ENCODE measurements at places on chromosomes 12 and 14.

DNA sequence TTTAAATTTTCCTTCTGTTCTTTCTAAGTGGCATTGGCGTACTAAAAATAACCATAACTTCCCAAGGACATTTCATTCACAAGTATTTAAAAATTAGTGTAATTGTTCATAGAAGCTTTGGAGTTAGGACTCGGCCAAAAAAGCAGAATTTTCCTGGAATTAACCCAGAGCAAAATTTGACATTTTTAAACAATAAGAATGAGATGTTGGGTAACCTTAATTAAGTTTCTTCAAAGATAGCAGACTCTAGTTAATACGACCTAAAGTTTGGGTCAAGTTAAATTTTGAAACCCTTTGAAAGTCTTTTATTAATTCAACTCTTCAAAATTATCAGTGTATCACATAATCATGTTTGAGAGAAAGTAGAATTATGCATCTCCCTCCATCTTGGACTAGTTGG, 118.3 kb downstream of the AKAP6 start:
- no peak for DNase-seq

GRCh38 chr12:113647048-113647447, 175.4 kb upstream of the LHX5 start:
- DNase-seq, result no peak

GRCh38 chr12:46237371-46238045, 31.3 kb downstream of the SLC38A1 start:
- no peak for DNase-seq

DNA sequence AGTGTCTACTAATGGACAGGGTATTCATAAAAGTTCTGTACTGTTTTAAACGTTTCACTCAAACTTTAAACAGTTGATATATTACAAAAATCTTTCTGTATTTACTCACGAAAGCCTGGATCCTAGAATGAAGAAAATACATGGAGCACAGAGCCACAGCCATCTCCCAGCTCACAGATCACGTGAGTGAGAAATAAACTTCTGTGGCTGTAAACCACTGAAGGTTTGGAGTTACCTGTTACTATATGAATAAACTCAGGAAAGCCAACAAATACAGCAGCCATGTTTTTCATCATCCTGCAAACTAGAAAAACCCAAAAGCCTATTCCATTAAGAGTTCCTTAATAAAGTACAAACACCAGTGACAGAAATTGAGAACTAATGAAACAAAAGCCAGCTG, 867 bp upstream of the TDG start:
- no peak for DNase-seq

DNA sequence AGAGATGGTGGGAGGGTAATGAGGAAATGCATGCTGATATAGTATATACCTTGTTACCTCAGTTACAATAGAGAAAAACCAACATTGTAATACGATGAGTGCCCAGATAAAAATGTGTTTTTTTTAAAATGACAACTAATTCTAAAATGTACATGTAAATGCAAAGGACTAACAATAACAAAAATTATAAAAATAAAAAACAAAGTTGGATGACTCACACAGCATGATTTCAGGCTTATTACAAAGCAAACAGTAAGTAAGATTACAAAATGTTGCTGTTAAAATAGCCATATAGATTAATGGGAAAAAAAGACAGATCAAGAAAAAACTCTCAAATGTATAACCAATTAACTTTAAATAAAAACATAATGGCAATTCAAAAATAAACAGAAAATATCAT, 1099.4 kb downstream of the FSCB start:
- no peak for DNase-seq

DNA sequence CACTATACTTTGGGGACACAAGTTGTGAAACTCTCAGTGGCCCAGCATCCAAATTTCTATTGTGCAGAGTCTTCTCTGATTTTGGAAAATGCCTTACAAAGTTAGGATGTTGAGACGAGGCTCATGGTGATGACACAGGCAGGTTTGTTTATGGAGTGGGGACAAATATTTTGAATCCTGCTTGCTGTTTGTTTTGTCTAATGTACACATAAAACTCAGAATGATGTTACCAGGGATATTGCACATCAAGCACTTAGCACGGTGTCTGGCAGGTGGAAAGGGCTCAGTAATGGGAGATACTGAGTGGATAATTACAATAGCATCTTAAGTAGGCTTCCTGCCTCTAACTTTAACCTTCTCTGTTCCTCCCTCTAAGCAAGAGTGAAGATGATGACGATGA, 628.9 kb upstream of the TBX3 start:
- no peak for DNase-seq

- DNase-seq, result no peak
Measured at GRCh38 chr12:52419656-52420055, 13.5 kb upstream of the KRT82 start.

- no peak for DNase-seq
Measured at GRCh38 chr12:31119192-31119802, 45.6 kb downstream of the DDX11 start.

GRCh38 chr12:57548488-57548887, 1.4 kb upstream of the KIF5A start:
- no peak for DNase-seq

- DNase-seq, result no peak
Measured at GRCh38 chr12:85392508-85392907, 112.5 kb downstream of the ALX1 start.

DNA sequence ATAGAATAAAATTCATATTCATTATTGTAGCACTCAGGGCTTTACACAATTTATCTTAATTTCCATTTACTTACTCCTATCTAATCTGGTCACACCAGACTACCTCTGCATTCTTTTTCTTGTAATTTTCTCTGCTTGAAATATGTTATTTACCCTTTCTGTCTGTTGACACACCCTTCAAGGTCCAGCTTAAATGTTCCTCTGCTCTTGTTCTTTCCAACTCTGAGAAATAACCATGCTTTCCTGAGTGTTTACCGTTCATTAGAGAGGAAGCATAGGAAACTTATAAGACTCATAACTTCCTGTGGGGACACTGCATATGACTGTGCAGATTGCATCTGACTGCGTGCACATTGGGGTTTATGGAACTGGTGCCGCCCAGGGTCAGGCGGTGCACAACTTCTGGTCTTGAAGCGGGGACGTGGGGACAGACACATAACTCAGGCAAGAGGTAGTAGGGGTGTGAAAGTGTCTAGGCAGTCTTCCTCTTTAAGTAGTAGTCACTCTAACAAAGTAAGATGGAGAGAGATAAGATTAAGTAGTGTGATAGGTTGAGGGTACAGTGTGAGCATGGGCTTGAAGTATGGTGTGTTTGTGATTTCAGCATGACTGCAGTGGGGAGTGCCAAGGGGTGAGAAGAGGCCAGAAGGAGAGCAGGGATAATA, 42.6 kb upstream of the FOXJ2 start:
- no peak for DNase-seq

- no peak for DNase-seq
Measured at GRCh38 chr12:128026696-128027574, 240.0 kb upstream of the TMEM132C start.

- no peak for DNase-seq
Measured at GRCh38 chr14:25215607-25216006, 165.7 kb upstream of the STXBP6 start.

- DNase-seq, result no peak
Measured at GRCh38 chr12:4506870-4507269, 31.8 kb upstream of the RAD51AP1 start.

- no peak for DNase-seq
Measured at GRCh38 chr12:124013073-124013472, 40.1 kb downstream of the ZNF664 start.

DNA sequence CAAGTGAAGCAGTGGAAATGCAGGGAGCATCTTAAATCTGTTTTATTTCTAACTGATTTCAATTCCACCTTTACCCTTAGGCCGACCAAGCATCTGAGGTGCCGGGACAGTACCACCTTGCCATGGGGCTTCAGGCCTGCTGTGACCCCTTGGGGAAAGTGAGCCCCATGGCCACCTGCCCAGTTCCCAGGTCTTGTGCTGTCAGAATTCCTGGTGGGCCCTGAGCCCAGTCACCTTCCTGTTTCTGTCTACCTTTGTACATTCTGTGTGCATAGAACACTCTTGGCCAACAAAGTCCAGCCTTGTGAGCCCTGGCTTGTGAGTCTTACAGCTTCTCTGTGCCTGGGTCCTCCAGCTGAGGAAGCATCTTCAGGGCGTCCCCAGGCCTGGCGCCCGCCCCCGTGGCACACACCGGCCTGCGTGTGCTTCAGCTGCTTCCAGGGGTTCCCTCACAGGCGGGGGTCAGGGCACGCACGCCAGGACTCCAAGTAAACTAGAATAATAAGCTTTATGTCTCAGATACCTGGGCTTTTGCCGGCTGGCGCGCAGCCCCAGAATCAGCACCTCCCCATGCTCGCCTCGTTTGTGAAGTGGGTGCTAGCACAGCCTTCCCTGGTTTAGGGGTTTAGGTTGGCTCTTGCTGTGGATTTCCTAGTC, 10.3 kb downstream of the ZFYVE21 start:
- no peak for DNase-seq

DNA sequence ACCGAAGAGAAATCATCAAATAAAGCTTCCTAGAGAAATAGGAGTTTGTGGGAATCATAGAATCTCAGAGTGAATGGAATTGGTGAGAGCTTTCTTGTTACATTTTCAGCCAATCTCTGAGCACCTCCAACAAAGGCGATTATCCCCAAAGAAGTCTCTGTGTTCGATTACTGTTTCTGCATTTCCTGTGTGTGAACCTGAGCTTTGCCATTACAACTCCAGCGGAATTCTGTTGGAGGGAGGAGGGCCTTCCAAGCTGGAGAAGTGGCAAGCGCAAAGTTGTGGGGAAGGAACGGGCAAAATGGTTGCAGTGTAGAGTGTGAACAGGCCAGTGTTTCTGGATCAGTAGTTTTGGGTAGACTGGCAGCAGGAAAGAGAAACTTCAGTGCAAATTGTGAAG, 23.1 kb downstream of the TMEM117 start:
- DNase-seq, result no peak

DNA sequence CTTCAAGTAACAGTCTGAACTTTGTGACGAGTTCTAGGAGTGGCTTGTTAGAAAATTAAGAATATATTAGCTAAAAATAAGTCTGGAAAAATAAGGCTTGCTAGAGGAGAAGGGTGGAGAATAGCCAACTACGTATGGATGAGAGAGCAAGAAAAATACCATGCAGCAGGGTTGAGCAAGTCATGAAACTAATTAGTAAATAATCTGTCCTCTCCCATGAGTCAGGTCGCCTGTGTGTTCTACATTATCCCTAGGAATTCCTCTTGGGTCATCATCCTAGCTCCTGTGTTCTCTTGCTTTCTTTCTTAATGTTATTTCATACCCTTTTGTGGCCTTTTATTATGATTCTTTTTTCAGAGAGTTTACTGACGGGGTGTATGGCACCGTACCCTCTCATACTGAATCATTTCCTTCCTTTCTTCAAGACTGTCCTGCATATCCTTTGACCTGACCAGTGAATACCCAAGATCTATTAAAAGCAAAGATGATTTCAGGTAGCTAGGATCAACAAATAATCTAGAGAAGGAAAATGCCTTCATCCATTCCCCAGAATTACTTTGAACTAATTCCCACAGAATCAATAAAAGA, 177.2 kb upstream of the NPAS3 start:
- no peak for DNase-seq

GRCh38 chr12:68614105-68614679, 3.5 kb downstream of the RAP1B start:
- no peak for DNase-seq

GRCh38 chr12:43436597-43436996, 115.4 kb downstream of the ADAMTS20 start:
- no peak for DNase-seq

- DNase-seq, result no peak
Measured at GRCh38 chr14:75563931-75564330, 14.5 kb upstream of the FLVCR2 start.

DNA sequence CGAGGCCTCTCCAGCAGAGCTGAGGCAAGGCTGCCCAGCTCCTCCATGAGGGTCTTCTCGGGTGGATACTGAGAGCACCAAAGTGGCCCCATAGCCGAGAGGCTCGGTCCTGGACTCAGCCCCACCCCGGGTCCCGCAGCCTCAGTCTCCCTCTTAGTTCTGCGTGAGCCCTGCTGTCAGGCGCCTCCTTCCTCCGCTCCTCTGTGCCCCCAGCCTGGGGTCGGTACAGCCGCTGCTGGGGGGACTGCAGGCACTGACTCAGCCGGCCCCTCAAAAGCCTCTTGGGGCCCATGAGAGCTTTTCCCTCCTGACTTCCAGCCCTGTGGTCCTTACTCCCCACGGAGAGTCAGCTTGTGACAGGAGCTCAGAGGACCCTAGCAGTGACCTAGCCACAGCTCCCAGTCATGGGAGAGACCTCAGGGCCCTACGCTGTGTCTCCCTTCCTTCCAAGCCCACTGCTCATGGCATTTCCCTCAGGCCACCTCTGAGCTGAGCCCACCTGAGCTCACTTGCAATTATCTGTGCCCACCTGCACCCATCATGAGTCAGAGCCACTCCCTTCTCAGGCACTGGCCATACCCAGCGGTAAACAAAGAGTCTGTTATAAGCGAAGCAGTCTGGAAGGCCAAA, 295.0 kb upstream of the RTL1 start:
- no peak for DNase-seq

GRCh38 chr12:41992022-41992421, 152.7 kb downstream of the GXYLT1 start:
- no peak for DNase-seq

DNA sequence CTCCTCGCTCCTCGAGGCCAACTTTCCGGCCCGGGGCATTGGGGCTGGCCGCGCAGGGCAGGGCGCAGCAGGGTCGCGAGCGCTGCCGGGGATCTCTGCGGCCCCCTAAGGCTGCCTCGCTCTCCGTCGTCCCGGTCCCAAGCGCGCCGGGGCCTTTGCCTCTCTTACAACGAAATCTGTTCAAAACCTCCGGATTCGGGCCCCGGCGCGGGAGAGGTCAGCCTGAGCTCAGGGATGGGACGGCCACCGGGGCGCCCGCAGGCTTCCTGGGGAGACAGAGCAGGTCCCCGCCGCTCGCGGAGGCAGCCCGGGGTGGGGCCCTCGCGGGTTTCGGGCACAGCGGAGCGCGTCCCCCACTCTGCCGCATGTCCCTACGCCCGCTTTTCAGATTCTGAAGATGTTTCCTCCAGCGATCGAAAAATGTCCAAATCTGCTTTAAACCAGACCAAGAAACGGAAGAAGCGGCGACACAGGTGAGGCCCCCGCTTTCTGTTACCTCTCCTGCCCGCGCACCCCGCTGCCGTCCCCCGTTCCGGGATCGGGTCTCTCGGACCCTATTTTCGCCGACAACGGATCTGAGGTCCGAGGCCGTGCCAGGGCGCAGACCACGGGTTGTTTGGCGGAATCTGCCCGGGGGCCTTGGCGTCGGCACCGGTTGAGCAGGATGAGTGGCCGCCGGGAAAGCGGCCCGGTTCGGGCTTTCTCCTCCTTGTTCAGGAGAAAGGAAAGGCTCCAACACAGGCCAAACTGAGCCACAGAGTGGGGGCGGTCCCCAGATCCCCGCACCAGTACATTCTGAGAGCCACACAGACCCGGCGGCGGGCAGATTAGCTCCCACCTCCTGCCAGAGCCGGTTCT, 1.8 kb downstream of the VSX2 start:
- DNase-seq, result no peak

DNA sequence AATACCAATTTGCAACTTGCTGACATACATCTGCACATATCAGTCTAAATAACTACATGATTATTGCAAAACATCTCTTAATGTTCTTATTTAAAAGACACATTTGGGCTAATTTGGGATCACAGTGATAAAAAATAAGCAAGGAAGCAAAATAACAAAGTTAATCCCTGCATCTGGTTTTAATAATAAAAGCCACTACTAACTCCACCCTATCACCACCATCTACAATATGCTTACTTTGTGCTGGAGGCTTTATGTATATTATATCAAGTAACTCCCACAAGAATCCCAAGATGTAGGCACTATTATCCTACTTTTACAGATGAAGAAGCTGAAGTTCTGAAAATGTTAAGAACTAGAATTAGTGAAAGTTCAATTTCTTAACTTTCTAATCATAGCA, 45.7 kb downstream of the TAOK3 start:
- no peak for DNase-seq
